Umbilical cord (tissue), 2 donors: ENCODE measurements at places on chromosomes 3 and 15. TPM values are rescaled to one million over a fixed set of nuclear protein-coding genes. Genes with fewer than 3 reads are reported as not detected.

GRCh38 chr3:89025185-89025584 lies 82.2 kb upstream of the EPHA3 start:
- DNase-seq, result peak; percentile 5

GRCh38 chr15:64379216-64379960 lies 1.9 kb downstream of the PCLAF start:
- no peak for DNase-seq

DNA sequence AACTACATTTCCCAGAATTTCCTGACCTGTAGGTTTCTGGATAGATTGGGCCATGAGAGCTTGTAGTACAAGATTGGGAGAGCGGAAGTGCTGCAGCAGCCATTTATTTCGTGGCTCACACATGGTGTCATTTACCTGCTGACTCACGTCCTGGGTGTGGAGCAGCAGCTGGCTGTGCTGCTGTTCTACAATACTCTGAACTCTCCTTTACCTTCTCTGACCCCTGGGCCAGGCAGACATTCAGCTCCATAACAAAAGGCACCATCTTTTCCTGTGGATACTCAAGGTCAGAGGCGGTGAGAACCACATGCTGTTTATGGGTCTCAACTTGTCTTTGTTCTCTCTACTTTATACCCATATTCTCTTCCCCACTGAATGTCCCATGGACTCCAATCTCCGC lies 490.2 kb downstream of the IGSF11 start:
- DNase-seq, result no peak

DNA sequence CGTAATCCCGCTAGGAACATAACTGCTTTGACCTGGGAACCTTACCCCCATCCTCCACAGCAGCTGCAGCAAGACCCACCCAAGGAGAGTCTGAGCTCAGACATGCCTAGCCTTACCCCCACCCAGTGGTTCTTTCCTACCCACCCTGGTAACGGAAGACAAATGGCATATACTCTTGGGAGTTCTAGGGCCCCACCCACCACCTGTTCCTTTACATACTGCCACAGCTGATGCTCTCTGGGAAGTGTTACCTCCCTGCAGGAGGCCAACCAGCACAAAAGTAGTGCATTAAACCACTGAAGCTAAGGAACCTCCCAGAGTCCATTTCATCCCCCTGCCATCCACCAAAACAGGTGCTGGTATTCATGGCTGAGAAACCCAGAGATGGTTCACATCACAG lies 50.6 kb upstream of the AZI2 start:
- DNase-seq, result no peak

DNA sequence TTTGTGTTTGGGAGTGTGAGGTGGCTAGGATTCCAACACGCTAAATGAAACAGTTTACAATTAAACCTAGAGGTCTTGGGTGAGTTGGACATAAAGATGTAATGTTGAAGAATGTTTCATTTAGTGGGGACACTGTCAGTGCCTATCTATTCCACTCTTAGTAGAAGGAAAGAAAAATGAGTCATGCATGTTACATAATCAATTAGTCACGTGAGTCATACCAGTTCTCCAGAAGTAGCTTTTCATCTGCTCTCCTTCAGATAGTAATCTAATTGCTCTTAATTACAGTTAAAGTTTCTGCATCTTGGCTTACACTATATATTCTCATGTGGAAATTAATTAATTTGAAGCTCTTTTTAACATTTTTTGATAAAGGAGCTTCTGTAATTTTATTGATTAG lies 115.7 kb upstream of the P2RY1 start:
- DNase-seq, result peak; percentile 29

DNA sequence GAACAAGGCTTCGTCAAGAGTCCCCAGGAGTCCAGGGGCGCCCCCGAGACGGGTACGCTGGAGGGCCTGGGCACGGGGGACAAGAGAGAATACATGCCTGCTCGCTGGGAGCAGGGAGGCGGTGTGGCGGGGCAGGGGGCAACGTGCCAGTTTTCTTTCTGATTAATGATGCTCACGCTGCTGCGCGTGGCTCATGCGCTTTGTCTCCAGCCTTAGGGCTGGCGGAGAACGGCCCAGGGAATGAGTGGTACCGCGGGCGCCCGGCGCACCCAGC lies 408 bp upstream of the ARPP21 start:
- DNase-seq, result no peak

- DNase-seq, result no peak
Measured at GRCh38 chr15:100731267-100732152, 129.1 kb downstream of the ASB7 start.

- DNase-seq, result no peak
Measured at GRCh38 chr3:40166997-40167396, 142.5 kb upstream of the EIF1B start.

DNA sequence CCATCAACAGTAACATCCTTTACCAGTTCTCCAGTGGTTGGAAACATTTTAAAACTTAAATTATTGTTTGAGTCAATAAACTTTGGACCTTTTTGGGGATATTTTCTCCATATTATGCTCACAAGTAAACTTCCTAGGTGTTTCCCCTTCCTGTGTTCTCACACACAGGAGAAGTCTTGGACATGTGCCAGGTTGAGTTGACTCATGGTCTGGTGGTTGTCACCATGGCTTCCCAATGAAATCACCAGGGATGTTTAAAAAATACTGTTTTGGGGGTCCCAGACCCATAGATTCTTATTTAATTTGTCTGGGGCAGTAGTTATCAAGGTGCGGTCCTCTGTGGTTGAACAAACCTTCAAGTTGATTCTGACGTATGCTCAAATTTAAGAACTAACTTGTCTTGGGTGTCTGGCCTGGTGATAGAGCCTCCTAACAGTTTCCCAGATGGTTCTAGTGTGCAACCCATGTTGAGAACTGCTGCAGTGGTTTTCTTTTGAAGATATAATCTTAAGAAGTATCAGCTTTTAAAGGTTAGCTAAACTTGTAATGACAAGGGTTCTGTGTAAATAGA lies 291.8 kb downstream of the EDEM1 start:
- DNase-seq, result no peak

DNA sequence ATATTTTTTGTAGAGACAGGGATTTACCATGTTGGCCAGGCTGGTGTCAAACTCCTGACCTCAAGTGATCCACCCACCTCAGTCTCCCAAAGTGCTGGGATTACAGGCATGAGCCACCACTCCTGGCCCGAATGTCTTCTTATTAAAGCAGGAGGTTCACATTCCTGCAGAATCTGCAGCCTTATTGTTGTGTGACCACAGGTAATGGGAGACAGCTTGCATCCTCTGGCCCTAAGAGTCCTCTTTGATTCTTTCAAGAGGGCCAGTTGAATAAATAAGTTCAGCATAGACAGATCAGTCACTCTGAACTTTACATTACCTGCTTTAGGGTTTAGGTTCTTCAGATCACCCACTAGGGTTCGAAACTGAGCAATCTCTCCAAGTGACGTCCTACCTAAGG lies 172.9 kb upstream of the TOPAZ1 start:
- no peak for DNase-seq

DNA sequence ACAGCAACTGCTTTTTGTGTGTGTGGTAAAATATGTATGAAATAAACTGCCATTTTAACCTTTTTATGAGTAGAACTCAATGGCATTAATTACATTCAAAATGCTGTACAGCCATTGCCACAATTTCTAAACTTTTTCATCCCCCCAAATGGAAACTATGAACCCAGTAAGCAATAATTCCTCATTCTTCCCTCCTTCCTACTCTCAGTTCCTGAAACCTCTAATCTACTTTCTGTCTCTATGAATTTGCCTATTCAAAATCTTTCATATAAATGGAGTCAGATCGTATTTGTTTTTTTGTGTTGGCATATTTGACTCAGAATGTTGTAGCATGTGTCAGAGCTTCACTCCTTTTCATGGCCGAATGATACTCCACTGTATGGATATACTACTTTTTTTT lies 5.3 kb upstream of the BLM start:
- DNase-seq, result no peak

DNA sequence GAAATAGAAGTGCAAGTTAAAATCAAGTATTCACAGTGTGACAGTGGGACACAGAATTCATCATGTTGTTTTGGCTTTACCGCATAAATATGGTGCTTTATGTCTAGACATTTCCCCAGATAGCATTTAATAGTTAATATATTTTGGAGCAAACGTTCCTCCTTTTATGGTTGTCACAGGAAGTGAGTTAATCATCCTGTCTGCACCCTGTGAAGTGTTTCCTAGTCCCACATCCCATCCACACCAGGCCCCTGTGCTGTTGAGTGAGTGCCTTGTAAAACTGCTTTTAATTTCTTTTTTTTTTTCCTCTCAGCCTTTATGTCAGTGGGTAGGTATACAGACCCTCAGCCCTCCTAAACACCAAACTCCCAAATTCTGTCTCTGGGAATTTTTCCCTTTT lies 393.7 kb downstream of the FEZF2 start:
- no peak for DNase-seq

DNA sequence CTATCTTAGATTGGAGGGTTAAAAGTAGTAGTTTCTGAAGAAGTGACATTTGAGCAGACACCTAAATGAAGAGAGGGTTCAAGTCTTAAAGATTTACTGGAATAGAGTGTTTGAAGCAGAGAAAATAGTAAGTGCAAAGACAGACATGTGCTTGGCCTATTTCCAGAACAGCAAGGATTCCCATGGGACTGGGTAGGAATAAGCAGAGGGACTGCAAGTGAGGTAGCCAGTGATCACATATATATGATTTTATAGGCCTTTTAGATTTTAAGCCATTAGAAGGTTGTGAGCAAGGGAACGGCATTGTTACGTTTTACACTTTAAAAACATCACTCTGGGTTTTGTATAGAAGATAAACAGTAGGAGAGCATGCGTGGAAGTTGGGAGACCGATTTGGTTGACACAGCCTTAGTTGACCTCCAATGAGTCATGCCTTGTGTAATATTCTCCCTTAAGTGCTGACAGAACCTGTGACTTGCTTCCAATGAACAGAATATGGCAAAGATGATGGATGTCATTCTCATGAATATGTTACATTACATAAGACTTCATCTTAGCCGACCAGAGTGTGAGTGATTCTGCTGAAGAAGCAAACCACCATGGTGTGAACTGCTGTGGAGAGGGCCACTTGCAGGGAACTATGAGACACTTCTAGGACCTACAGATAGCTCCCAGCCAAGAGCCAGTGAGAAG lies 37.1 kb upstream of the SLC4A7 start:
- no peak for DNase-seq

GRCh38 chr3:36876181-36876936 lies 68.5 kb downstream of the TRANK1 start:
- no peak for DNase-seq

DNA sequence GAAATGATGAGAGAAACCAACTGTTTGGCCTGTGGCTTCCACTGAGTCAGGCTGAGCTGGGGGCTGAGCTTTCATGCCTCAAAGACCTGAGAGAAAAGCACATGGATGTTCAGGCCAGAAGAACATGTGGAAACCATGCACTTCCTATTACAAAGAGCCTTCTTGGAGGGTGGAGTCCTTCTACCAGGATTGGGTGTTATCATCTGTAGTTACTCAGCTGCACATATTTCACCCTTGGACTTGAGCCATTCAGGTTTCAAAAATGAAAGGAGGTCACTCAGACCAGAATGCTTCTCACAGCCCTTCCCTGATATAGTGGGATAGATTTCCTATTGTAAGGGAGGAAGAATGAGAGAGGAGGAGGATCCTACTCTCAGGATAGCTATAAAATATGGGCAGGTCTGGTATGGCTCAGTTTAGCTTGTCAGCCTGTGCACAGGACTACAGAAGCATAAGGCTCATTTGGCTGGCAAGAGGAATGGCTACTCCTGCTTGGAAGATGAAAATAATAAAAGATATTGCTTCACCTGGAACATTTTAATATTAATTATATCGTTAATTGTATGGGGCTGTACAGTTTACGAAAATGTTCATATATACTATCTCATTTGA lies 173.6 kb upstream of the TMC3 start:
- peak; percentile 55 for DNase-seq

GRCh38 chr3:16864610-16865313 lies 20.0 kb upstream of the PLCL2 start:
- DNase-seq, result peak; percentile 83

DNA sequence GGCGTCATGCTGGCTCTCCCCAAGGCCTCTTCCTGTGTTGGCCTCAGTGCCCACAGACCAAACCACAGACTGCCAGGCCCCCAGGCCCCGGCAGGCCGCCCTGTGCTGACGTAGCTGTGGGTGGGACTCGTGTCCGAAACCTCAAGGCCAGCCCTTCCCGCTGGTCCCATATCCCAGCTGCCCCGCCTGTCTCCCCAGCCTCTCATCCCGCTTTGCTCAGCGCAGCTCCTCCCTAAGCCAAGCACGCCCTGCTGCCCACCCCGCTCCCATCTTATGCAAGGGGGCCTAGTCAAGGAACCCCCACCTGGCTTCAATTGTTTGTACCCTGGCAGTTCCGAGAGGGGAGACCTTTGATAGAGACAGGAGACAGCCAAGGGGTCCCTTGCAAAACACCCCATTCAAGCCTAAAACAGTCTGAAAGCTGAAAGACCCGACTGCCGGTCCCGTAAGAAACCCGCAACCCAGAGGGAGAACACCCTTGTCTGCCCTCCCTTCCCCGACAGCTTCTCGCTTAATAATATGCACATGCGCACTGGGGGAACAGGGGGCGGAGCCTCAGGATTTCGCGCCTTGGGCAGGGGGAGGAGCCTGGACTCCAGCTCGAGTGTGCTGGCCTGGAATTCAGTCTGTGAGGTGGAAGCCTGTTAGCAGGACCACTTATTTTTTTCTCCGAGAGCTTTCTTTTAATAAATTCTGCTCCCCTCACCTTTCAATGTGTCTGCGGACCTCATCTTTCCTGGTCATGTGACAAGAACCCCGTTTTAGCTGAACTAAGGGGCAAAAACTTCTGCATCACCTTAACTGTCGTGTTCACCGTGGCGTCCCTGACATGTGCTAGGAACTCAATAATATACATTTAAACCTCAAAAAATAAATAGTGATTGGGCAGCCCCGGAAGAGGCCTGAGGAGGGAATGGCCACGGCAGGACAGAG lies 17.2 kb downstream of the TNFAIP8L3 start:
- DNase-seq, result peak; percentile 86

DNA sequence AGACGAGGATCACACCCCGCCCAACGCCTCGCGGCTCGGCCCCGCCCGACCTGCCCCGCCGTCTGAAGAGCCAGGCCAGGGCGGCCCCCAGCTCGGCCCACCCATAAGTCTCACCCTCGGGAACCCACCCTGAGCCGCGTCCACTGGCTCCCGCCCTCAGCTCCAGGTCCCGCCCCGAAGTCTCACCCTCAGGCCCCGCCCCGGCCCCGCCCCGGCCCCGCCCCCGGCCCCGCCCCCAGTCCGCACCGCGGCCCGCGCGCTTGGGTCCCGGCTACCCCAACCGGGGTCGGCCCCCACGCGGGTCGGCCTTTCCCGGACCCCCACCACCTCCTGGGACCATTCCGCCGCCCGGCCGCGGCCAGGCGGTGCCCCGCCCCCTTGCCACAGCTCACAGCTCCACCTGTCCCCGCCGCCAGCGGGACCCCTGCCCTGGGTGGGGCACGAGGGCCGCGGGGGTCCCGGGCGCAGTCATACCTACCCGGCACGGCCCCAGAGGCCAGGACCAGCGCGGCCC lies 489 bp downstream of the CSPG5 start:
- DNase-seq, result peak; percentile 9

GCHFR gene
- not detected for total RNA-seq

CP gene
- 21.7 TPM for total RNA-seq
